ENCODE measurements at places on chromosomes 13 and 19.

DNA sequence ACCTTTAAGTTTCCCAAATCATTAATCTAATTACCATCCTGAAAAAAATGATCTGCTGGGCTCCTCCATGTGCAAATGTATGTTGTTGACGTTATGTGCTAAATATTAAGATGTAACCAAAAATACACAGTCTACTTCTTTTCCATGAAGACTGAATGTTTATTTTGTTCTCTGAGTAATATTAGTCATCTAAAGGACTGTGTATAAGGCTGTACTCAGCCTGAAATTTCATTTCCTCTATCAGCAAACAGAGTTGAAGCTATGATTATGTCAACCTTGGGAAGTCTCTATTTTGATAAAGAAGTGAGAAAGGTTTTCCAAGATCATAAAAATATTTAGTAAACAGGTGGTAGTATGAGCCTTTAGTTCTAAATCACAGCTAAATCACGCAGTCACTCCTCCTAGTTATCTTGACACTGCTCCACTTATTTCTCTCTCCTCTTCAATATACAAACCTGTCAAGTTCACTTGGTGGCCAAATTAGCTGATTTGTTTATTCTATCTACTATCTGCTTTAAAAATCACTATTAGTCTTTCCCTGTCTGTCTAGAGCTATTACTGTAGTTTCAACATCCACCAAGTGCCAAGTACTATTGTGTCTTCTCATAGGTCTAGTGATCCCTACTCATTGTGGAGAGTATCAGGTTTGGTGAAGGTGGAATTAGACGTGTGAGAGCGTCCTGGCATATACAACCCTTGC lies 211.7 kb upstream of the STARD13 start:
- no peak for DNase-seq

GRCh38 chr19:49152119-49152550 lies 3.1 kb downstream of the HRC start:
- DNase-seq: no peak

GRCh38 chr13:51737609-51738008 lies 66.4 kb downstream of the DHRS12 start:
- no peak for DNase-seq

GRCh38 chr19:46715620-46715974 lies 1.3 kb downstream of the PRKD2 start:
- DNase-seq: no peak

- no peak for DNase-seq
These were observed 17.0 kb downstream of the SLC7A1 start for GRCh38 chr13:29578300-29579085.
